ENCODE measurements at places on chromosomes 4 and X. TPM values are rescaled to one million over a fixed set of nuclear protein-coding genes. Genes with fewer than 3 reads are reported as not detected.

GRCh38 chr4:107893171-107894137 lies 37.9 kb upstream of the CYP2U1 start:
- DNase-seq: peak; percentile 37

Gene UBE2A
- total RNA-seq: 34.2 TPM

- no peak for DNase-seq
Measured at GRCh38 chr4:11497212-11497806, 68.6 kb upstream of the HS3ST1 start.

Gene SYTL4
- 7.7 TPM for total RNA-seq

Gene KLB
- total RNA-seq: not detected

DNA sequence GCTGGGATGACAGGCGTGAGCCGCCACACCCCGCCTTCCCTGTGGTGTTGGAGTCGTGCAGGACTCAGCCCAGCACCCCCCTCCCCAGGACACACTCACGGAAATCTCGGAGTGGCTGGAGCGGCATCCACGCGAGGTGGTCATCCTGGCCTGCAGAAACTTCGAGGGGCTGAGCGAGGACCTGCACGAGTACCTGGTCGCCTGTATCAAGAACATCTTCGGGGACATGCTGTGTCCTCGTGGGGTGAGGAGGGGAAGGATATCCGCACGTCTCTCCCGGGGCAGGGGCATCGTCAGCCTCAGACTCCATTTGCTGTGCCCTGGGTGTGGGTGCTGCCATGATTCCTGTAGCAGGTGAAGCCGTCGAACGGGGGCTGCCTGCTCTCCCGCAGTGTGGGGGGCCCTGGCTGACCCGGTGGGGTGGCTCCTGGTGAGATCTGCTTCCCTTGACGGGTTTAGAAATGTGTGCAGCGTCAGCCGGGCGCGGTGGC lies 10.3 kb downstream of the PLCXD1 start:
- no peak for DNase-seq

Gene MGST2
- 34.0 TPM for total RNA-seq

- peak; percentile 50 for DNase-seq
Measured at GRCh38 chr4:81723927-81724587, 252.3 kb upstream of the RASGEF1B start.

Gene CBR4
- 28.4 TPM for total RNA-seq

GRCh38 chr4:112370466-112370865 lies 73.3 kb downstream of the ALPK1 start:
- peak; percentile 45 for DNase-seq

Gene TMEM31
- total RNA-seq: not detected

DNA sequence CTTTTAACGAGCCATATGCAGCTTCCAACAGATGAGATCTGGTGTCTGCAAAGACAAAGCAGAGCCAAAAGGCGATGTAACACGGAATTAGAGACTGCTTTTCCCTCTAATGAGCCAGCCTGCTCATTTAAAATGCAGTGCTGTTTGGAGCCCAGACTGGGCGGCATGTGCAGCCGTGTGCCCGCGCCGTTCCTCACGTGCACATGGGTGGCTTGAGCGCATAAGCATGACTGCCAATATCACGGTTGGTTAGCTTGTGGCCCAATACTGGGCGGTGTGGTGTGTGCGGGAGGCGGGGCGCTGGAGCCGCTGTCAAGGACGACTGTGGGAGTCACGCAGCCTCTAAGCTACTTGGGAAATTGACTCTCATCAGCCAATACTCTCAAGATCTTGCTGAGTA lies 87.0 kb upstream of the SCOC start:
- no peak for DNase-seq

DNA sequence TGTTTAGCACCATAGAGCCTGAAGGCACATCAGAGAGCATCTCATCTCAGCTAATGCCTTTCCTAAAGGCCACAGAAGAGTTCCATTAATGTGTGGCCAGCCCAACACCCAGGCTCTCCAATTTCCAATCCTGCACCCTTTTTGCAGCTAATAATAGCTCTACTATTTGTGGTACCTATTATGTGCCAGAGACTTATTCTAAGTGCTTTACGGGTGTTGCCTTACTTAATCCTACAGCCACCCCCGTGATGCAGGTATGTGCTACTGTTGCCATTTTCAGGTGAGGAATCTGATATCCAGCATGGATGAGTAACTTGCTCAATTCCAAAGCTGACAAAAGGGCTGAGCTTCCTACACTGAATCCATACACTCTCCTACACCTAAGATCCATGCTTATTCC lies 217.6 kb upstream of the GALNT7 start:
- DNase-seq: peak; percentile 2

Gene ZDHHC15
- total RNA-seq: 2.9 TPM

- no peak for DNase-seq
Measured at GRCh38 chrX:38871129-38872029, 70.1 kb downstream of the MID1IP1 start.

DNA sequence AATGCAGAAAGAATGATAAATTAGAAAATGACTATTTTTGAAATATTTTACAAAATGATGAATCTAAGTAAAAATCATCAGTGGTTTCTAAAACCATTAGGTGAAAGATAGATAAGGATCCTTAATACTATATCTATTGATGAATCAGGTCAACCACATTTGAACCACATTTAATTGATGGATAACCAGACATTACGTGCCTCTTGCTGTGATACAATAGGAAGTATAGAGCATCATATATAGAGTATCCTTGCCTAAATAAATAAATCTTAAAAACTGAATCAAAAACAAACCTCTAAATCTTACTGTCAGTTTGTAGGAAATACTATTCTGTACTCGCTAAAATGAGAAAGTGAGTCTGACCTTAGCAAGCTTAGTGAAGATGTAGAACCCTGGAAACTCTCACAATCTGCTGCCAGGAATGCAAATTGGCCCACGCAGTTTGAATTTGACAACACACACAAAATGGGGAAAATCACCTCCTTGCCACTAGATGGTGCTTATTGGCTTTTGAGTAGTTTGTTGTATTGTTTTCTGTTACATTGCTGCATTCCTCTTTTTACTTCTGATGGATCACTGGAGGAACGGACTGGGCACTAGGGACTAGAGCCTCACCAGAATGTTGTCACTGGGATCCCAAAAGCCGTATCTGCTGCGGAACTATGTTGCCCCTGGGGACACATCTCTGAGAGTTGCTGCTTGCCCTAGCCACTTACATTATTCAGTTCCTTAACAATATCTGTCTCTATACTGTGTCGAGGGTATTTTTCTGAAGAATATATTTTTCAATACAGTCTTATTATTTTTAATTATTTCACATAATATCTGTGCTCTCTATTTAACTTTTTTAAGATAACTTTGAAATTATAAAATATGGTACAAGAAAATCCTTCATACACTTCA lies 25.4 kb upstream of the SLAIN2 start:
- DNase-seq: peak; percentile 52

GRCh38 chrX:21745756-21746155 lies 12.2 kb downstream of the SMPX start:
- no peak for DNase-seq

GRCh38 chr4:53456178-53456577 lies 78.7 kb downstream of the FIP1L1 start:
- DNase-seq: no peak

Gene USP17L20
- total RNA-seq: not detected

GRCh38 chr4:106775636-106776035 lies 260.5 kb downstream of the DKK2 start:
- no peak for DNase-seq

GRCh38 chr4:20127626-20128025 lies 124.1 kb upstream of the SLIT2 start:
- no peak for DNase-seq

Gene RAB41
- not detected for total RNA-seq

GRCh38 chr4:166518315-166518714 lies 645.3 kb downstream of the TLL1 start:
- no peak for DNase-seq

- no peak for DNase-seq
Measured at GRCh38 chr4:1990348-1990645, 18.5 kb downstream of the NELFA start.

DNA sequence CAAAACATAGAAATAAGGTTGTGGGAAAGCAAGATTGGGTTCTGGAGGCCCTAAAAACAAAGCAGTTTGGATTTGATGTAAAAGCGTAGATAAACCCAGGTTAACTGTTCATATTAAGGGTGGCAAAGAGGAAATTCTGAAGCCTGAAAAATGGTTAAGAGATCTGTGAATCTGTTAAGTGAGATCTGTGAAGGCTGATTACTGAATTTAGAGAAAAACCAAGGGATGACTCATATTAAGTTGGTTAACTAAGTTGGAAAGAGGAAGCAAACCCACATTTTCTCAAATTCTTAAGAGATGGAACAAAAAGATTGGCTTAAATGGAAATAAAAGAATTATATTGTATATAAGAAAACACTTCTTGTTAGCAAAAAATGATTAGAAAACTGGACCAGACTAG lies 22.8 kb downstream of the GPAT3 start:
- DNase-seq: no peak

DNA sequence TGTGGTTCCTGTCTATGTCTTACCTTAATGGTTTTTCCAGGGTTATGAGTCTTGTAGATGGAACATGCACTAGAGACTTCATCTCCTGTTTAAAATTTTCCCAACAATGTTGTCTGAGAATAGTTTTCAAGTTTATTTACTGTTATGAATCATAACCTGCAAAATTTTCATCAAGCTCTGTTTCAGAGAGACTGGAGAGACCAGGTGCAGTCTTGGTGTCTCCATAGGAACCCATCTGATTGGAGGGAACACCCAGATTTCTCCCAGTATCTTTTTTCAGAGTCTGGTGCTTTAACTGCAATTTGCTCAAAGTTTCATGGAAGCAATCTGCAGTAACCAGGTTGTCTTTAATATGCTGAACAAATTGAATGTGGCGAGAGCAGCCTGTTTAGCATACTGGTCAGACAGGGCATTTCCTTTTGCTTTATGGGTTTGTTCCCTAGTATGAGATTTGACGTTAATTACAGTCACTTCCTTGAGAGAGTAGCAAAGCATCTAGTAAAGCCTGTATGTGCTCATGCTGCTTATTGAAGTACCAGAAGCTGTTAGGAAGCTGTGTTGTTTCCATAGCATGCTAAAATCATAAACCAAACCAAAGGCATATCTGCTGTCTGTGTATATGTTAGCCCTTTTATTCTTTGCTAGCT lies 18.8 kb upstream of the VSIG1 start:
- DNase-seq: no peak

GRCh38 chr4:8820178-8821102 lies 51.2 kb downstream of the HMX1 start:
- no peak for DNase-seq

Gene FHIP1A
- 66.0 TPM for total RNA-seq

DNA sequence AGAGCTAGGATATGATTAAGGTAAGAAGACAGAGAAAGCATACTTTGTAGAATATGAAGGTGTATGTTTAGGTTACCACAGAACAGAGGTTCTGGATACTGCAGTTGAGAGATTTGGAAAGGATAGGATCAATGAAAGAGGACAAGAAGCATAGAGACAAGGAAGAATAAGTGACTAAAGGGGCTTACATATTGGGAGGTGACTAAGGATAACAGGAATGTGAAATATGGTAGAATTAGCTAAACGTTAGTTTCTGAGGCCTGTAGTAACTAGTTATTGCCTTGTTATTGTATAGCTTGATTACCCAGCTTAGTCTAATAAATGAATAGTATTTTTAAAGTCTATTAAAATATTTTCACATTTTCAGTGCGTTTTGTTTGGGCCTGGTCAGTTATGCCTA lies 38.2 kb downstream of the CENPI start:
- no peak for DNase-seq

DNA sequence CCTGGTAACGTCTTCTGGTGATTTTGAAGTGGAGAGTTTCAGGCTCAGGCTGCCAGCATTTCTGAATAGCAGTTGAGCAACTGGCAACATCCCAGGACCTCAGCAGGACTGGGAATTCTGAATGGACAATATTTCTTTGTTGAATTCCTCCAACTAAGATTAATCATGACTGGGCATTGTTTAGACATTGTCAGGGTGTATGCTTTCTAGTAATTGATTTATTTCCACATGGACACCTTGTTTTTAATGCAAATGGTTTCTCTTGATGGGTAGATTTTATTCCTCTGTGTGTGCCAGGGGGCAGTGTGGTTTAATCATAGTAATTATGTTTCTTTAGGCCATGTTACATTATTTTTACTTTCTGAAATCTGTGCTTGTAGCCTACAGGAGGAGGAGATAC lies 1004.7 kb upstream of the LCORL start:
- DNase-seq: peak; percentile 43

DNA sequence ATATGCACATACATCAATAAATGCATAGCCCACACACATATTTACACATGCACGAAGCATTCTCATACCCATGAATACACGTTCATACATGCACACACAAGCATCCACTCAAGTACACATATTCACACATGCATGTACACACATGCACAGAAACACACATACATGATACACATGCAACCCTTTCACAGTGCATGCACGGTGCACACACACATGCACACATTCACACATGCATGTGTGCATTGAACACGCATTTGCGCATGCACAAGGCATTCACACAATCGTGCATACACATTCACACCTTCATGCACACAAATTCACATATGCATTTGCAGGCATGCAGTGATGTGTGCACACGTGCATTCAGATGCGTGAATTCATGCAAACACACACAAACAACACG lies 324.5 kb downstream of the DHRSX start:
- no peak for DNase-seq

- DNase-seq: no peak
Measured at GRCh38 chr4:188971125-188971524, 831.9 kb downstream of the TRIML1 start.

Gene SPANXA2
- total RNA-seq: not detected

GRCh38 chr4:95087657-95088455 lies 330.1 kb downstream of the BMPR1B start:
- no peak for DNase-seq

GRCh38 chrX:49915361-49916222 lies 6.8 kb upstream of the CLCN5 start:
- peak; percentile 71 for DNase-seq

Gene LRRC66
- 1.1 TPM for total RNA-seq

Gene XKRX
- 1.0 TPM for total RNA-seq

GRCh38 chrX:153648358-153649177 lies 1.6 kb downstream of the DUSP9 start:
- DNase-seq: no peak

- DNase-seq: peak; percentile 3
Measured at GRCh38 chrX:97685753-97686152, 802.0 kb downstream of the RPA4 start.

DNA sequence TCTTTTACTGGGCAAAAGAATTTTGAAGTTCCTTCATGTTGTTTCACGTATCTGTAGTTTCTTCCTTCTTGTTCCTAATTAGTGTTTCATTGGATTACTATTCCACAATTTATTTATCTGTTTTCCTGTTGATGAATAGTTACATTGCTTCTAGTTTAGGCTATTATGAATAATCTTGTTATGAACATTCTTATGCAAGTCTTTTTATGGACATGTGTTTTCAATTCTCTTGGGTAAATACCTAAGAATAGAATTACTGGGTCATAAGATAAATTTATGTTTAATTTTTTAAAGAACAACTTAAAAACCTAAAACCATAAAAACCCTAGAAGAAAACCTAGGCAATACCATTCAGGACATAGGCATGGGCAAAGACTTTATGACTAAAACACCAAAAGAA lies 70.9 kb upstream of the RXFP1 start:
- no peak for DNase-seq

GRCh38 chr4:181911420-181911819 lies 331.8 kb upstream of the TENM3 start:
- DNase-seq: peak; percentile 28
